CD14-positive monocyte (primary cell): ENCODE measurements at places on chromosomes 2 and 18. TPM values are rescaled to one million over a fixed set of nuclear protein-coding genes. Genes with fewer than 3 reads are reported as not detected.

Gene GALNT3
- 5.5 TPM for polyA plus RNA-seq

Gene COLEC12
- 0.35 TPM for polyA plus RNA-seq

Gene CPO
- polyA plus RNA-seq, result not detected

Gene NOL4
- not detected for polyA plus RNA-seq

Gene HNMT
- 118 TPM for polyA plus RNA-seq

Gene OSR1
- polyA plus RNA-seq, result not detected

Gene CDKL4
- polyA plus RNA-seq, result not detected in 2 replicates

- no peaks in the 10 kb centered on the region for H3K27me3 ChIP-seq
- DNase-seq, result no peak
- H3K4me3 ChIP-seq, result no peak overlapping the region
Observed at GRCh38 chr2:191291471-191291870, 46.3 kb downstream of the MYO1B start.

- no peak overlapping the region for H3K4me3 ChIP-seq
- peaks cover 48% of the 10 kb centered on the region for H3K36me3 ChIP-seq
- no peaks in the 10 kb centered on the region for H3K4me1 ChIP-seq
- H3K27me3 ChIP-seq, result no peaks in the 10 kb centered on the region
Observed at GRCh38 chr2:183164650-183165015, 40.4 kb downstream of the NUP35 start.

DNA sequence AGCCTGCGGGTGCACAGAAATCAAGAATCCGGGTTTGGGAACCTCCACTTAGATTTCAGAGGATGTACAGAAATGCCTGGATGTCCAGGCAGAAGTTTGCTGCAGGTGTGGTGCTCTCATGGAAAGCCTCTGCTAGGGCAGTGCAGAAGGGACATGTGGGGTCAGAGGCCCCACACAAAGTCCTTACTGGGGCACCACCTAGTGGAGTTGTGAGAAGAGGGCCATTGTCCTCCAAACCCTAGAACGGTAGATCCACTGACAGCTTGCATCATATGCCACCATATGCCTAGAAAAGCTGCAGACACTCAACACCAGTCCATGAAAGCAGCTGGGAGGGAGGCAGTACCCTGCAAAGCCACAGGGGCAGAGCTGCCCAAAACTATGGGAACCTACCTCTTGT lies 833.0 kb downstream of the TMEM182 start:
- H3K27ac ChIP-seq, result no peak overlapping the region
- no peak overlapping the region for H3K4me3 ChIP-seq
- no peak for DNase-seq
- no peaks in the 10 kb centered on the region for H3K4me1 ChIP-seq
- H3K27me3 ChIP-seq, result no peaks in the 10 kb centered on the region
- H3K36me3 ChIP-seq, result no peaks in the 10 kb centered on the region

- H3K36me3 ChIP-seq, result no peaks in the 10 kb centered on the region
- no peaks in the 10 kb centered on the region for H3K4me1 ChIP-seq
- no peak overlapping the region for H3K27ac ChIP-seq
- H3K4me3 ChIP-seq, result no peak overlapping the region
Observed at GRCh38 chr2:134197445-134197844, 56.4 kb upstream of the MGAT5 start.

DNA sequence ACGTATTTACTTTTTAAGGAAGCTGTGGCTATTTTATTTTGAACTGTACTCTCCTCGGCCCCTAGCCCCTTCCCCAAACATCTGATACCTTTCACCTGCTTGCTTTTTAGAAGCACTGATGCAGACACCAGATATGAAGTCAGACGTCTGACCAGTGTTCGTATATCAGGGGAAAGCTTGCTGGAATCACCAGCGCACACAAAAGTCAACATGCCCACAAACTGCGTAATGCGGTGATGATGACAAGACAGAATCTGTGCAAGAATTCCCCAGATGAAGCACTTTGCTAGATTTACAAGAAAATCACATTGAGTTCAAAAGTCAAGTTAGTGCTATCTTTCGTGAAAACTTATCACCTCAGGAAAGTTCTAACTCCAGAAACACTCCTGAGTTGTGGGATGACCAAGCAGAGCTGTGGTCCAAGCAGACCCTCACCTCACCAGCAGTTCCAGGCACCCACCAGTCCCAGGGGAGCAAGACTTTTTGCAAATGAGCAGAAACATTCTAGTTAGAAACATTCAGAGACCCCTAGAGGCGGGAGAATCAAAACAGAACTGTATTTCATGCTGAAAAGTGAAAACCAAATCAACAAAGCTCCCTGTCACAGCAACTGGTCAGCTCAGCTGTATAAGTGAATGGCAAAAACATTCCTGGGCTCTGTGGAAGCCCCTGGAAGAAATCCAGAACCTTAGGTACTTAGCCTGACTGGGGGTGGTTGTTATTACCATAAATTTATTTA lies 55.7 kb downstream of the INO80C start:
- H3K4me3 ChIP-seq, result no peak overlapping the region
- no peaks in the 10 kb centered on the region for H3K36me3 ChIP-seq
- no peak overlapping the region for H3K27ac ChIP-seq
- peaks cover 8% of the 10 kb centered on the region for H3K4me1 ChIP-seq
- H3K27me3 ChIP-seq, result no peaks in the 10 kb centered on the region
- DNase-seq, result no peak

DNA sequence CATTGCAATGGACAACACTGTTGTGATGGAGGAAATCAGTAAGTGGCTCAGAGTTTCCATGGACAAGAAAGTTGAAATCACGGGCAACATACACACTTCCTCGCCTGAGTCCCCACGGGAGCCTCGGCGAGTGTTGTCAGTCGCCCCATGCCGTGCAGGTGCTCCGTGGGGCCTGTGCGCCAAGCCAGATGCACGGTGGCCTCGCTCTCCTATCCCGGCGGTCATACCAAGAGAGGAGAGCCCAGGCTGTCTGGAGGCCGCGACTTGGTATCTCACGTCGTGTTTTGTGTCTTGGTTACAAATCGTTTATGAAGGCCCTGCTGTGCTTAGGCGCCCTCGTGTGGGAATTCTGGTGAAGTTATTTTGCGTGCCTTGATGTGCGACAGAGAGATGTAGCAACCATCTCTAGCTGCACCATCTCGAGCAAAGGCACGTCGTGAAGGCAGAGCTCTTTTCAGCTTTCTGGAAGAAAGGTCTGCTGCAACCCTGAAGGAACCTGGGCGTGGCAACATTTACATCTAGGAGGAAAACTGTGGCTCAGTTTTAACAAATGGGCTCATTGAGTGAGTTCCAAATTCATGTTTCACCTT lies 21.8 kb downstream of the ATG4B start:
- no peaks in the 10 kb centered on the region for H3K4me1 ChIP-seq
- no peaks in the 10 kb centered on the region for H3K27me3 ChIP-seq
- H3K36me3 ChIP-seq, result peaks cover 81% of the 10 kb centered on the region
- H3K27ac ChIP-seq, result no peak overlapping the region
- no peak for DNase-seq

DNA sequence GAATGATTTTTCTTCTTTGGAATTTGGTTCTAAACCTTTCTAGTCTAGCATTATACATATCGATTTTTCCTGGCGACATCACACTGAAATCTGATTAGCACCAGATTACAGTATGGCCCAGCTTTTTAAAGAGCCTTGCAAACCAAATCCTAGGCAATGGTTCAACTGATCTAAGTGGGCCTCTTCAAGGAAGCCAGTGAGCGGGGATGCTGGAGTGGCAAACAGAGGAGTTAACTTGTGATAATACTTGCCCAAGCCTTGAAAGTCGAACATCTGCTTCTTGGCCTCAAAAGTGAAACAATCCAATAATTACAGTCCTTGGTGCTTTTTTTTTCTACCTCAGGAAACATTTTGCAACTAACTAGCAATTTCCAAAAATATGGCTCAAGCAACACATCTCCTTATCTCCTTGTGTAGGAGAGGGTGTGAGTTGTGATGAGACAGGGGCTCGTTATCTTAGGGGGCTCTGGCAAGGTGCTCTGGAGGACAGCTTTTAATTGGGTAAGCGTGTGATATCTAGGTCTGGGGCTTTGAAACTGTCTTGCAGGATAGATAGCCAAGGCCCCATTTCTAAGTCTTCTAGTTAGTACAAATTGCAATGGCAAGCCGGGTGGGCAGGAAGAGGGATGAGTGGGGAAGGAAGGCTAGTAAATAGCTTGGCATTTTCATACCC lies 240.2 kb upstream of the CCDC68 start:
- no peak overlapping the region for H3K27ac ChIP-seq
- no peak for DNase-seq

- H3K4me3 ChIP-seq, result no peak overlapping the region
- no peak for DNase-seq
- no peaks in the 10 kb centered on the region for H3K27me3 ChIP-seq
- H3K36me3 ChIP-seq, result no peaks in the 10 kb centered on the region
- H3K4me1 ChIP-seq, result no peaks in the 10 kb centered on the region
Observed at GRCh38 chr2:15042801-15043217, 410.3 kb downstream of the LRATD1 start.

DNA sequence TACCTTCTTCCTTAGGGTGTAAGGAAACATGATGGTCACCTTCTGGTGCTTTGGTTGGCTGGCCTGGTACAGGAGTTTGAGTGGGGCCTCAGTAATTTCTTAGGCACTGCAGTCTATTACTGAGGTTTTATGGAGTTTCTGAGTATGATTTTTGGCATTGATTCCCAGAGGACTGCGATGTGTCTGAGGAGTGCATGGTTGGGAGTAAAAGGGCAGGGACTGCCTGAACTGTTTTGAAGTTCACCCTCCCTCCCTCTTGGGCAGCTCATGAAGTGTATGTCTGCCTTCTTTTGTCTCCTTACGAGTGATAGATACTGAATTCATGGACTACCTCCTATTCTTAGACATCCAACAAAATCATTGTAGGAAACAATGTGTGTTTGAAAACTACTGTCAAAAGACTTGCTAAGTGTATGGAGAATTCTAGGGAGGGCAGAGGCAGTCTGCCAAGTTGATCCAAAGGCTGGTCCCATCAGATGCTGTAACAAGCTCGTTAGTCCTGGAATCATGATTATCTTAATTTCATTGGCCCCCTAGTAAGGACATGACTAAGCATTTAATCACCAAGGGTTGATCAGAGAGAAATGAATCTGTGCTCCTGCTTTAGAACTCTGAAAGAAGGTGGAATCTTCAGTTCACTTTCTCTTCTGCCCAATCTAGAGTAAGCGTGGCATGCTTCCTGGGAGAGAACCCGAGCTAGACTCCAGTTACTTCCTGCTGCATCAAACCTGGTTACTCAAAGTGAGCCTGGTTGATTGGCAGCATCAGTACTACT lies 26.5 kb downstream of the LYPD6B start:
- H3K36me3 ChIP-seq, result no peaks in the 10 kb centered on the region
- DNase-seq, result no peak
- H3K4me1 ChIP-seq, result peaks cover 8% of the 10 kb centered on the region
- no peak overlapping the region for H3K4me3 ChIP-seq

DNA sequence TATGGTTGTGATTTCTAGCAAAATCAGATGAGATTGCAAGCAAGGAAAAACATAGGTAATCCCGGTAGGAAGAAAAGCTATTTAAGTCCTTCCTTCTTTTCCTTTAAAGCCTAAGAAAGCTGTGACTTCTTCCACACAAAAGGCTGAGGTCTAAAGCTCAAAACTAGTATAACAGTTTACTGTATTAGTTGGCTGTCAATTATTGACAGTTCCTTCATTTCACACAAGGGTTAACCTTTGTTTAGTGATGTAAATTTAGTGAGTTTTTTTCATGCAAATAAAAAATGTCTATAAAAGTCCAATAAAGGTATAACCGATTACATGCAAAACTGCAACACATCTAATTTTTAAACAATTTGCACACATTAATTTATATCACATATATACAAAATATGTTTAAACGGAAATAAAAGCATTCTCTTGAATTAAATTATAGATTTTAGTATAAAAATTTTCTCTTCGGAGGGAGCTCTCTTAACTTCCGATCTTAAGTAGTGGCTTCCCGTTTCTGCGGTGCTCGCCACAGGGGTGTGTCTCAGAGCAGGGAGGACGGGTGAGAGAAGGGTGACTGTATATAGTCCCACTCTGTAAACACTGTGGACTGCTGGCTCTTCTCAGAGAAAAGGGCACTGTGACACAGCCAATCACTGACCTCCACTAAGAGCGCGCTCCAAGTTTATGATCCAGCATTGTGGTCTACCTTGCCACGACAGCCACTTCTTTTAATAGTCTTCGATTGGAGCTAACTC lies 33.4 kb downstream of the TTR start:
- no peaks in the 10 kb centered on the region for H3K27me3 ChIP-seq
- no peak overlapping the region for H3K27ac ChIP-seq
- DNase-seq, result no peak
- no peaks in the 10 kb centered on the region for H3K36me3 ChIP-seq
- peaks cover under 1% of the 10 kb centered on the region for H3K4me1 ChIP-seq
- no peak overlapping the region for H3K4me3 ChIP-seq

GRCh38 chr2:86302320-86302719 lies 35.1 kb downstream of the REEP1 start:
- no peaks in the 10 kb centered on the region for H3K36me3 ChIP-seq
- H3K27me3 ChIP-seq, result peaks cover 15% of the 10 kb centered on the region
- H3K4me1 ChIP-seq, result no peaks in the 10 kb centered on the region
- no peak overlapping the region for H3K27ac ChIP-seq

DNA sequence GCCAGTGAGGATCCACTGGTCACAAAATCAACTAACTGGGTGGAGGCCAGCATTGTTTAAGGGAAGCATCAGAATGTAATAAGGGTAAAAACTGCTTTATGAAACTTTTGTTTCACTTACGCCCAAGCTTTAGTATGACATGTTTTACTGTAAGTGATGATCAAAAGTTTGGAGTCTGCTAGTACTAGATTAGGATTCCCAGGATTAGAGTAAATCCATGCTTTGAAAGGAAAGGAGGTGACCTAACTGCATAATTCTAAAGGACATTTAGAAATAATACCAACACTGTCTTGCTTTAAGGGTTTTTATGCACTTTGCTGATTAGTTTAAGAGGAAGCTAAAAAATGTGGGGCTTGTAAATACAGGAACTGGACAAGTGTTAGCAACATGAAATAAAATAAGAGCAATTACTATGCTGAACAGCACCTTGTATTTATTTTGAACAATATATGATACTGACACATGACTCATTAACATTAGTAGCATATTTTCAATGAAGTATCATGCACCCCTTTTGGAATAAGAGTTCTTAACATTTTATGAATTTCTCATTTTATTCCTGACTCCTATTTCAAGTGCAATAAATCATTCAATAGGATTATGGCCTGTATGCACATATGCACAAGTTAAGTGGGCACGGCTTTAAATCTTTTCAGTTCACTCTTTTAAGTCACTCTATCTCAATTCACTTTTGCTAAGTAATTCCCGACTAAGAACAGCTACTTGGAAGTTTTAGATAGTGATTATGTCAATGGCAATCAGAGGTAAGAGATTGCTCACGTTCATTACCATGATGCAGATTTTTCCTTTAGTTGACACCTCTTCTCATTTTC lies 62.5 kb downstream of the STK39 start:
- peaks cover 7% of the 10 kb centered on the region for H3K36me3 ChIP-seq
- no peaks in the 10 kb centered on the region for H3K27me3 ChIP-seq
- H3K4me1 ChIP-seq, result peaks cover 40% of the 10 kb centered on the region
- peak; percentile 25 for DNase-seq
